Lung (tissue), 17 donors: ENCODE measurements at places on chromosomes 1 and 21. TPM values are rescaled to one million over a fixed set of nuclear protein-coding genes. Genes with fewer than 3 reads are reported as not detected.

DNA sequence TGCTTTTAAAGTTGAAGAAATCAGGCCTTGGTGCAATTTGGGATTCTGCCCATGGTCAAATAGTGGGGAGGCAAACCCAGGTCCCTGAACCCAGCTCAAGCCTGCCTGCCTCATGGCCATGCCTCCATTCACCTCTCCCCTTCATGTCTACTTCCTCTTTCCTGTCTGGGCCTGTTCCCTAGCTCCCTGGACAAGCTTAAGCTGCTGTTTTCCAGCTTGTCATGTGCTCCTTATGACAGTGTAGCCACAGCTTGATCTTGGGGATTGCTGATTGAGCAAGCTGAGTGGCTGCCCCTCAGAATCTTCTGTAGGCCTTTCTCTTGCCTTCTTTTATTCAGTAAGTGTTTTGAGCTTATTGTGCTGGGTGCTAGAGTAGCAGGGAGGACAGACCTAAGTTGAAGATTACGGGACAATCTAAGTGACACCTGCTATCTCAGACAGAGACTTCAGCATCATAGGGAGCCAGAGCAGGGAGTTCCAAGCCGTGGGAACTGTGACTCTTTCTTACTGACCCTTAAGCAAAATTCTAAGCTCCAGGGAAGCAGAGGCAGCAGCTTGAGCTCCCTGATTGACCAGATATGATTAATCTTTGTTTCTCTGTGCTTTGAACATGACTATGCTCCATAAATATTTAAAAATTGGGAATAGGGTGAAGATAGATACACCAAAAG lies 520 bp upstream of the MR1 start:
- DNase-seq: peak; percentile 53

DNA sequence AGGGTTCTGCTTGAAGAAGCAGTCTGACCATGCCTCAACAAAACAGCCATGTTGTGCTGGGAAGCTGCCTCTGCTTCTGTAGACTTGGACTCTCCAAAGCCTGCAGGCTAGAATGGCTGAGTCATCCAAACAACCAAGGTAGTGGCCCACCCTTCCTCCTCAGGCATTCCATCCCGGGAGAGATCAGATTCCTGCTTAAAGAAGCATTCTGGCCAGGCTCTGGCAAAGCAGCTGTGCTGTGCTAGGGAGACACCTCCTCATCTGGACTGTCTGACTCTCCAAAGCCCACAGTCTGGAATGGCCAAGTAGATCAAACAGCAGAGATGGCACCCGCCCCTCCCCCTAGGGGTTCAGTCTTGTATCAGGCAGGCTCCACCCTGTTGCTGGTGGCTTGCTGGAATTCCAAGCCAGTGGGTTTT lies 38.3 kb upstream of the F3 start:
- DNase-seq: peak; percentile 15

DNA sequence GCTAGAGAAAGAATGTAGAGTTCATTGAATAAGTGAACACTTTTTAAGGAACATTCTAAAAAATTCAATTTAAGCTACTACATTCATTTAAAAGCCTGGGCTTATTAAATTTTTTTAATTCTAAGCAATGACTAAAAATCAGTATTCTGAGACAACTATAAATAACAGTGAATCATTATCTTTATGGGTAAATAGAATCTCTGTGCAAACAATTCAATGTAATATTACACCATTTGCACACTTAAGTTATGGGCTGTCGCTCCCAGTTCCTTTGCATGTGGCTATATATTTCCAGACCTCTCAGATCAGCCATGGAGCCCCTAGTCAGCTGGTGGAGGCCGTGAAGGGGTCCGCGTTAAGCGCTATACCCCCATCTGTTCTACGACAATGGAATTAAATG lies 65.1 kb downstream of the KCNK1 start:
- DNase-seq: no peak

DNA sequence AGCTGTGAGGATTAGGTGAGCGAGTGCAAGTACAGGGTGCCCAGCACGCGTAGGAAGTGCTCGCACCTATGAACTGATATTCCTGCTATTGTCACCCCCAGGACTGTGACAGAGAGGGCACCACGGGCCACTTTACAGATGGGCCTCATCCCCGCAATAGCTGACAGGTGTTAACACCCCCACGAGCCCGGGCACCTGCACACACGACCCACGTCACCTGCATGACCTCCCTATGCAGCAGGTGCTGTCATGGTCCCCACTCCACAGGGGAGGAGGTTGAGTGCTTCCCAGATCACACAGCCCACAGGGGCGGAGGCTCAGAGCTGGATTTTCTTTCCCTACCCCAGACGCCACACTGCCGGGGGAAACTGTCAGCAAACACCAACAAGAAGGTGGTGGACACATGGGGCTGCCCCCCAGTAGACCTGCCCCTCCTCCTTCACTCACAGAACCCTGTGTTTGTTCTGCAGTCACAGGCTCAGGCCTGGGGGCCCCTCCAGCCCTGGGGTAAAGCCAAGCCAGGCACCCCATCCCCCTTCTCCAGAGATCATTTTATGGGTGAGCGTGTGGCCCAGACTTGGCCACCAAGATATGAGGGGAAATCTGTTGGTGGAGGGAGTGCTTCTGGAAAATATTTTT lies 465.5 kb downstream of the MATN1 start:
- no peak for DNase-seq

DNA sequence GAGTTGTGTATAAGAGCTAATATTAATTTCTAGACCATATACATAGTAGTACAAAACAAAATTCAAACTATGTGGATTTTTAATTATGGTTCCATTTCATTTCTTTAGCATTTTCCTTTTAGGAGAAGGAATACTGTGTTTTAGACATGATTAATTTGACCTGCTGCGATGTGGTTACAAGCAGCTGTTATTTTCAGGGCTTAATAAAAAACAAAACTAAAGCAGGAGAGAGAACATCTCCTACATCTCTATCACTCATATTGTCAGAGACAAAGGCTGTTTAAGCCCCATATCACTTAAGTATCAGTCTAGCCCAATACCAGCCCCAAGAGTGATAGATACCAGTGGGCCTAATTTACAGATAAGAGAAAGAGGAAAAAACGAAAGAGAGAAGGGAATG lies 47.6 kb downstream of the ILDR2 start:
- no peak for DNase-seq

The SLFNL1 gene
- 3.7 TPM for polyA plus RNA-seq

The IVL gene
- polyA plus RNA-seq: 0.22 TPM

The BMP8B gene
- polyA plus RNA-seq: 0.63 TPM

DNA sequence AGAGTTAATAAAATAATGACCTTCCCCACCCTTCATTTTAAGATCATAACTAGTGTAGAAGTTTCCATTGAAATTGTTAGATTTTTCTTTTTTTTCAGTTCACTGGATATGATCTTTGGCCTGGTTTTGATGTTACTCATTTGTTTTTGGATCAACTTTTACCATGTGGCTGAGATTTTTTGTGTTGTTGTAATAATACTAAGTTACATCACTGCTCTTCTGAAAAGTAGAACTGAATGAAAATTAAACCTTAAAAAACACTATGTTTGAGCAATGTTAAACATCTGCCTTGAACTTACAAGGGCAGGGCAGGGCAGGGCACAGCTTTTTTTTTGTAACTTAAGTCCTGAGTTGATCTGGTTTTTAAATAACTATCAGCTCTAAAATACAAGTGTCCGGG lies 204.8 kb upstream of the ADAMTS5 start:
- DNase-seq: no peak

The BNIPL gene
- 1.9 TPM for polyA plus RNA-seq

GRCh38 chr1:170273291-170274130 lies 127.8 kb downstream of the NTMT2 start:
- DNase-seq: no peak

GRCh38 chr1:29303201-29304024 lies 67.1 kb downstream of the PTPRU start:
- no peak for DNase-seq

- no peak for DNase-seq
These were observed 207.2 kb upstream of the NFIA start for GRCh38 chr1:60875138-60875537.

GRCh38 chr1:110645211-110645610 lies 29.5 kb downstream of the KCNA3 start:
- no peak for DNase-seq

The NCAM2 gene
- polyA plus RNA-seq: 0.45 TPM

The TMEM269 gene
- polyA plus RNA-seq: 0.03 TPM

- DNase-seq: peak; percentile 10
These were observed 6.2 kb upstream of the KCNK2 start for GRCh38 chr1:215076322-215076721.

GRCh38 chr1:198829944-198830343 lies 191.1 kb downstream of the PTPRC start:
- DNase-seq: no peak

The CHIT1 gene
- 4.9 TPM for polyA plus RNA-seq

- DNase-seq: no peak
These were observed 50.0 kb upstream of the SYT6 start for GRCh38 chr1:114203595-114204128.

GRCh38 chr1:201773764-201774163 lies 55.2 kb upstream of the IPO9 start:
- DNase-seq: no peak

The SELE gene
- polyA plus RNA-seq: 40.2 TPM

The LEPR gene
- polyA plus RNA-seq: 7.2 TPM

The RXFP4 gene
- polyA plus RNA-seq: 0.20 TPM

GRCh38 chr1:82564333-82564732 lies 763.6 kb downstream of the ADGRL2 start:
- DNase-seq: peak; percentile 53

The FMO3 gene
- polyA plus RNA-seq: 2.0 TPM

DNA sequence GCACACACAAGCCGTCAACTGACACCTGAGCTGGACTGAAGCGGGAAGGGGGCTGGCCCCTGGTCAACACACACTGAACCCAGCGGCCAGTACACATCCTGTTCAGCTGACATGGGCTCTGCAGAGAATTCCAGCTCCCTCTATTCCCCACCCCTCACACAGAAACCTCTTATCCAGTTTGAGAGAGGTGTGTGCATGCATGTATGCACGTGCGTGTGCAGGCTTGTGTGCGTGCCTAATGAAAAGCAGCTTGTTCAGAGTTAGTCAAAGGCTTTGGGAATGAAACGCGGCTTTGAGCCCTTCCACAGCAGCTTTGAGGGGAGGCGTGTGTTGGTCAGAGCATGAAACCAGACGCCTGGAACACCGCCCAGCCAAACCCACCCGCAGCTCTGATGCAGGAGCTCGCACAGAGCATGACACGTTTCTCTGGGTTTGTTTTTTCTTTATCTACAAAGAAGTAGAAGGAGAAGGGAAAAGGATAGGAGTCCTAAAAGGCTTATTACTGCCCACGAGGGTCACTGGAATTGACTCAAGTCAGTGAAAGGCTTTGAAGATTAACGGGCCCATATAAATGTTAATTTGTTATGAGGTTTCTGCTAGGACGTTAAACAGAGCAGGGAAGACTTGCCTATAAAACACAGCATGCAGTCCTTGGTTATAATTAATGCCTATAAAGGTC lies 184.2 kb downstream of the ETS2 start:
- peak; percentile 95 for DNase-seq

GRCh38 chr1:92953491-92953890 lies 7.8 kb downstream of the DIPK1A start:
- no peak for DNase-seq

The FAM177B gene
- polyA plus RNA-seq: 0.27 TPM

- no peak for DNase-seq
These were observed 5.6 kb upstream of the PCBP3 start for GRCh38 chr21:45637883-45638282.

DNA sequence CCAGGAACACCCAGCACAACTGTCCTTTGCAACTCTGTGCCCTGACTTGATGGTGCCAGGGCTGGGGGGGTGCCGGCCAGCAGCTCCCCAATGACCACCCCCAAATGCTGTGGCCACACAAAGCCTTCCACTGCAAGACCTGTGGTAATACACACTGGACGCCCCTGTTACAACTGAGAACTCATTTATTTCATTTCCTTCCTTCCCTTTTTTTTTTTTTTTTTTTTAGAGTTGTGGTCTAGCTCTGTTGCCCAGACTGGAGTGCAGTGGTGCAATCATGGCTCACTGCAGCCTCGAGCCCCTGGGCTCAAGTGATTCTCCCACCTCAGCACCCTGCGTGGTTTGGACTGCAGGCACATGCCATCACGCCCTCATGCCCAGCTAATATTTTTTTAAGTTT lies 25.2 kb downstream of the TP73 start:
- no peak for DNase-seq

The OLIG2 gene
- polyA plus RNA-seq: 0.04 TPM

DNA sequence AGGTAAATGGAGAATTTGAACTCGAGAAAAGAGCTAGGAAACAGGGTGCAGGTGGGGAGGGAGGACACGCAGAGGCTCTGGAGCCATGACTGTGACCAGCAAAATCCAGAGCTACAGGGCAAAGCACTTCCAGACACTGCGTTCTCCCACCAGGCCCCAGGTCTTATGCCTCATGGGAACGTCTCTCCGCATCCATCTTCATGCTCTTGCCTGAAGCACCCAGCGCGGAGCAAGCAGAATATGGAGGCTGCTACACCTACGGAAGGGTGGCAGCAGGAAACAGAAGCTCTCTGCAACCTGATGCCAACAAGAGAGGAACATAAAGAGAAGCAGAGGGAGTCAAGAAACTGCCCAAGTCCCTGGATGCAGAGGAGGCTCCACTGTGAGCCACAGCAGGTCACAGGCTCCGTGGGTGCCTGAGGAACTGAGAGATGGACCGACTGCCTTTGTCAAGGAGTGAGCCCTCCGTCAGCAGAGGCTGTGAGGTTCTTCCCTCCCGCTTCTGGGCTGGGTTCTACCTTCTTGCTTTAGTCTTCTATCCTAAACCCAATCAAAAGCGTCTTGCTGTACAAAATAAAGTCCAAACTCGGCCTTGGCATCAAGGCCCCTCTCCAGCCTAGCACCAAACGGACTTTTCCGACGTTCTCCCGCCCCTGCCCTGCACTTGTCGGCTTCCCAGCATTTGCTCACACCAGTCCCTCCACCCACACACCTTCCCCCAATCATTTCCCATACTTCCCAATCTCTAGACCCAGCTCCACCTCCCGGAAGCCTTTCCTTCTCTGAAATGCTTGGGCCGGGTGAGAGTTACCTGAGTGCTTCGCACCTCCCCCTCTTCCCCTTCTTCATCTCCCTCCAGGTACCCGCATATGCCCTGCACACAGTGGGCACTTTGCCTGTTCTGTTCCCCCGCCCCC lies 930 bp downstream of the DHCR24 start:
- DNase-seq: peak; percentile 29

DNA sequence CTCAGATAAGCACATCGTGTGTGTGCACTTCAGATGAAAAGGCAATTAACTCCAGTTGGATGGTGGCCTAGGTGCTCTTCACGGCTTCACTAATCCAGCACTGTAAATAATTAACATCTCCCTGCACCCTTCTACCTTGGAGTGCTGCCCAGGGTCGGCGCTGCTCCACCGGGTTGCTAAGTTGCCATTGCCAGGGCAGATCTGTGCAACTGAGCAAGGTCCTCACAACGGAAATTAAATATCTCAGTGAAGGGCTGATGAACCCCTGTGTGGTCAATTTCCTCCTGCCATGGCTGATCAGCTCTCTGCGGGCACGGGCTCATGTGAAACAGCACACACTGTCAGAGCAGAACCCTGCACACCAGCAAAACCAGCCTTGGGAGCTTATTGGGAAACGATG lies 63.2 kb downstream of the SYDE2 start:
- DNase-seq: peak; percentile 82

The TMPRSS15 gene
- 0.01 TPM for polyA plus RNA-seq

The TMEM82 gene
- polyA plus RNA-seq: not detected

The CYP2J2 gene
- polyA plus RNA-seq: 2.8 TPM

- peak; percentile 14 for DNase-seq
These were observed 256.5 kb downstream of the USP25 start for GRCh38 chr21:15986277-15986676.

GRCh38 chr1:153866045-153866850 lies 56.5 kb downstream of the GATAD2B start:
- no peak for DNase-seq

GRCh38 chr1:24388331-24388885 lies 25.2 kb downstream of the STPG1 start:
- no peak for DNase-seq

The TMEM183A gene
- polyA plus RNA-seq: 47.9 TPM

The RHCE gene
- polyA plus RNA-seq: 0.26 TPM
